Activated T-helper 17 cell treated with anti-CD3 and anti-CD28 coated beads, Interleukin-2, amount 50 U/mL, for 72 hours (primary cell): ENCODE measurements at places on chromosomes 12 and 14. TPM values are rescaled to one million over a fixed set of nuclear protein-coding genes. Genes with fewer than 3 reads are reported as not detected.

GRCh38 chr12:12899530-12900380 lies 8.4 kb downstream of the GPRC5A start:
- ATAC-seq = peak; percentile 90

DNA sequence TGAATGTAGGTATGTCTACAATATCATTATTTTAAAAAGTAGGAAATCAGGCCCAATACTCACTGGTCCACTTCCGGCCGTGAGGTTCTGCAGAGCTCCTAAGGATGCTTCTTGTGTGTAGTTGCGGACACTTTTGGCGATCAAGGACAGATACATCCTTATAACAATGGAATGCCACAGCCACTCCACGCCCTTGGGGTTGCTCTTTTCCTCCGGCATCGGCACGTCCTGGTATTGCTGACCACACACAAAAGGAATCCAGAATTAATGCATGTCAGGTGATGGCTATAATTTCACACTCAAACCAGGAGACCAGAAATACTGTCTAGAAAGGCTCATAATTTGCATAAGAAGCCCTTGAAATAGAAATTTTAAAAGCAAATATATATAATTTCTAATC lies 65.6 kb upstream of the YARS2 start:
- ATAC-seq = no peak

DNA sequence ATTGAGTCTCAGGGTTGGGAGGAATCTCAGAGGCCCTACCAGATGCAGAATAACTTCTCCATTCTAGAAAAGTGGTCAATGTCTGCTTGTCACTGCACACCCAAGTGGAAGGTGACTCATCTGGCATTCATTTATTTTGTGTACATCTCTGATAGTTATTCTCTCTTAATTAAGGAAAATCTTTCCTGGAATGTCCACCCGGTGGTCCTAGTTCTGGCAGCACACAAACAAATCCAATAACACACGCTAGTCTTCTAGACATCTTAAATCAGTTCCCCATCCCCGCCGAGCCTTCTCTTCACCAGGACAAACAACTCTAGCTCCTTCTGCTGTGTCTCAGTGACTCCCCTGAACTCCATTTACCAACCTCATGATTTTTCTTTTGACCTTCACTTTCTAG lies 50.0 kb upstream of the SCN8A start:
- no peak for ATAC-seq

DNA sequence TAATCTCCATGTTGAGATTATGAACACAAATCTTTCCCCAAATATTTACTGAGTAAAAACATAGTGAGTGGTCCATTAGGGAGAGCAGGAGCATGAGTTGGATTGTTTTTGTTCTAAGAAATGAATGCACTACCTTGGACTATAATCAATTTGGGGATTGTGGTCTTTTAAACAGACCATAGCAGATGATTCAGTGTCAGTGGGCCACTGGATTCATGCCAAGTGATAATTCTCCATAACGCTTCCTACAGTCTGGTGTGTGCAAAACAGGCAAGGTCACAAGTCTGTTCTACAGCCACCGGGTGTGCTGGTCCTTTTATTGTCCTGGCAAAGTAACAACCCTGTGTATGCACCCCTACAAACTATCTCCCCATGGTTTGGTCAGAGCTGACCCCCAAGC lies 266.3 kb downstream of the APAF1 start:
- ATAC-seq = no peak

DNA sequence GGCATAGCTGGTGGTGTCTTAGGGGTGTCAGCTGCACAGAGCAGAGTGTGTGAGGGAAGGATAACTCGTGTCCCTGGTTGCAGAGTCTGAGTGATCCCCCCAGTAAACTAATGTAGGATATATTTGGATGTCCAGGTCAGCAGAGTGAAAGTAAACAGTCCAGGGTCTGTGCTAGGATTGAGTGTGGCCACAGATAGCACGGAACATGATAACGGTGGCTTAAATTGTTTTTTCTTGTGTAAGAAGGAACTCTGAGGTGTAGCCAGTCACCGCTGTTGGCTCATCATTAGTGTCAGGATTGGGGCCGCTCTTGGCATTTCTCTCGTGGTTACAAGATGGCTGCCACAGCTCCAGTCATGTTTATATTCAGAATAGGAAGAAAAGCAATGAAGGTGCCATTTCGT lies 97.3 kb downstream of the DERA start:
- no peak for ATAC-seq

DNA sequence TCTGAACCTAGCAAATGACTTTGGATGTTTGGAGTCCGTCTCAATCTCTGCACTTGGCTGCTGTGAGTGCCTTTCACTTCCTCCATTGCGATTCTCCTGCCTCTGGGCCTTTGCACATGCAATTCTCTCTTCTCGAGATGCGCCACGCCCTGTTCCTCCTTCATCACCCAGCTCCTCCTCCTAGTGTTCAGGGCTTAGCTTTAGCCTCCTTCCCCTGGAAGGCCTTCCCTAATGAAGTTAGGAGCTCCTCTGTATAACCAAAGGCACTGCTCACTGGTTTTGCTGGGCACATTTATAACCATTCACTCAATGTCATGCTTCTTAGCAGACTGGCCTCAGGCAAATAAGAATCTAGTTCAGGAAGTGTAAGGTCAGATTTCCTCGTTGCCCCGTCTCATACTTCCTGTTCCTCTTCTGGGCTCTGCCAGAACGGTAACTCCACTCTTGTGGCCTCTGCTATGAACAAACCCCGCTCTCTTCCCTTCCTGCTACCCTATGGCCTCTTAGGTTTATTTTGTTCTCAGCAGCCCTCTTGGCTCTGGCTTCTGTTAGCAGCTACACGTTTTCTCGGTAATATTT lies 171.4 kb downstream of the CRADD start:
- ATAC-seq = no peak

DNA sequence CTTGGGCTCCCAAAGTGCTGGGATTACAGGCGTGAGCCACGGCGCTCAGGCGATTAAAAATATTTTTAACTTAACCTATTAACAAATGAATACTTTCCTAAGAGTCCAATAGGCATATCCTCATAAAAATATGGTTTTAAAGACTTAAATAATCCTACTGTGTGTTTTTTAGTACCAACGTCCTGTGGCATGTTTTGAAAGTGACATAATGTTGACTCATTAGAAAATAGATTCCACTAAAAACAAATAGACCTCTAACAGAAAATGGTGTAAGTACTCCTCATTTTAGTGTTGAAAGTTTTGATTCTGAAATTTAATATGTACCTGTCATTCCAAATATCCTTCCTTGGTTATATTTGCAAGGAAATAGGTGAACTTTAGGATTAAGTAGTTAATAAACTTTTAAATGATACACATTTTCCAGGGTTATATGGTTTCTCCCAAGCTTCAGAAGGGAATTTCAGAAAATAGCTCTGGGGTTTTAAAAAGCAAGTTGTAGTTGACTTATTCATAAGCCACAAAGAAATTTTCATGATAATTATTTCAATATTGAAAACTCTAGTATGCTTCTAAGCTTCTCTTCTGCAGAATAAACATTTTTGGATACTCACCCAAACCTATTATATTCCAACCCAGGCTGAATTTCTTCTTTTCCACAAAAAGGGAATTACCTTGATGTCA lies 12.1 kb upstream of the LUM start:
- no peak for ATAC-seq

- no peak for ATAC-seq
Observed at GRCh38 chr14:61977217-61977616, 215.0 kb downstream of the SNAPC1 start.

DNA sequence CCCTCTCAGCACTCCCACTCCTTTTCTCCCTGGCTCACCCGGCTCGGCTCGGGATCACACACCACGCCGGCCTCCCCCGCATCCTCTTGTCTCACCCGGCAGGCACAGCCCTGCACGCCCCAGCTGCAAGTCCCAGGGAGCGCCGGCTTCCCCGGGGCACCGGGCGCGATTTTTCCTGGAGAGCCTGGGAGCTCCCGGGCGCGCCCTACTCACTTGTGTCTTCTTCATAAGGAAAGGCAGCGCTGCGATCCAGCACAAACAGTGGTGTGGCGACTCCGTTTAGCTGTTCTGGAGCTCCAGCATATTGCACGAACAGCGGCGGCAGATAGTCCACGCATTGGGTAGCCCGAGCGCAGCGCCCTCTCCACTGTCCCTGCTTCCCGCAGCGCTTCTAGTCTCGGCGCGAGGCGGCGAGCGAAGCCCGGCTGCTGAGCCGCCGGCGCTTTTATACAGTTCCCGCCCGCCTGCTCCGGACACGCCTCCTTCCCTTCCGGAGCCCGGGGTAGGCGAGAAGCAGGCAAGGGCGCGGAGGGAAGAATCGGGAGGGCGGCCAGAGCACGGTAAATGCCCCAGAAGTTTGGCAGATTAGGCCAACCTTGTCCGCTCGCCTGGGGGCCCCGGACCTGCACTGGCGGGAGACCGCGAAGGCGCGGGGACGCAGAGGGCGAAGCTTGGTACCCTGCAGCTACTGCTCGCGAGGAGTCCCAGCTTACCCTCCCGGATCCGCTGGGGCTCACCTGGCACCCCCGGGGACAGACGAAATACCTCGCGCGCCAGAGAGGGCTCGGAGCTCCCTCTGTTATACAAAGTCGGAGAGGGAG lies at the start of gene KITLG:
TSS of gene KITLG (minus strand) at position 421 of the 821 bp plus-strand sequence. CDS start at position 228, 193 bp downstream.
- peak; percentile 61 for ATAC-seq

DNA sequence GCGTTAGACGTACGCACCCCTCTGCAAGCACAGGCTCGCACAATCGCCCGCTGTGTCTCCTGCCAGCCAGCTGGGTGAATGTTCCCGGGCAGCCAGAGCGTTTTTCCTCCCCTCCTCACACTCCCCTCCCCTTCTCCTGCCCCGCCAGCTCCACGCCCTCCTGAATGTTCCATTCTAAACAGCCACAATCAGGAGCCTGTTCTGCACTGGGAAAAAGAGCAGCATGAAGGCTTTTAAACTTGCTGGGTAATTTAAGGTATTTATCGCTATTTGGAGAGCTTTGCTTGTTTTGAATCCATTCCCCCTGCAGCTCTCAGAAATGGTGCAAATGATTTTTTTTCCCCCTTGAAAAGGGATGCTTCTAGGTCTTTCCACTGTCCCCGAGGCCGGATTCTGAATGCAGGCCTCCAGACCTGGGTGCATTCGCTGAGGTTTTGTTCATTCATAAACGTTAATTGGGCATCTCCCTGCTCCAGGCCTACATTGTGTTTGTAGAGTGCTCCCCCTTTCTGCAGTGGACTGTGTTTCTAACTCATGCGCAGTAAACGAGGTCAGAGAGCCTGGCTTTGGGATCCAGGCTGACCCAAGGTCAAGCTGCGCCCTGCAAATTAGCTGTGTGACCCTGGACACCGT lies 212.5 kb downstream of the CHST11 start:
- ATAC-seq = no peak

- ATAC-seq = no peak
Observed at GRCh38 chr12:47107926-47108325, 28.2 kb upstream of the AMIGO2 start.

DNA sequence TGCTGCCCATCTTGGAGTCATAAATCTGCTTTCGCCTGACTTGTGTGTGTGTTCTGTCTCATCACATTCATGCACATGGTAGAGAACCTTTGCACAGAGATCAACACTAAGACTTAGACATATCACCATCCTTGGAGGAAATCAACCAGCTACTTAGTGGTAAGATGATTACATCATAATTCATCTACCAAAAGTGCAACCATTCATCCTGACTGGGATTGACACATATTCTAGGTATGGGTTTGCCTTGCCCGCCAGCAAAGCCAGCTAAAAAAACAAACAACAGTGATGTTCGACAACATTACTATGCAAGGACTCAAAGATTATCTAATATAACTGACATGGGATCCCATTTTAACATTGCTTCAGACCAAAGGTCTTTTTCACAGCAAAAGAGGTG lies 228.7 kb downstream of the NUAK1 start:
- ATAC-seq = no peak

DNA sequence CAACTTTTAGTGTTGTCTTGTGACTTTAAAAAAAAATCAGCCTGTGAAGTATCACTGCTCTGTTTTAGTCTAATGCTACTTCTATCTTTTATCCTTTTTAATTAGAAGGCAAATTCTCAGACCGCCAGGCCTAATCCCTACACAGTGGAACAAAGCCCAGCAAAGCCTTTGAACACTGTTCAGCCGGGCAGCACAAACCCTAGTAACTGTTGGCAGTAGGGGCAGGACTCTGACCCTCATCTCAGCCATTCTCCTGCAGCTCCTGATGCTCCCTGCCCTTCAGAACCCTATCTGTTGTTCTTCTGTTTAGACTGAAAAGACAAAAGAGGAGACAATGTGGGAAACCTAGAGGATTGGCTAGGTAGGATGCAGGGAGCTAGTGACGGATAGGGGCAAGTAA lies 78.0 kb upstream of the OTX2 start:
- no peak for ATAC-seq

- no peak for ATAC-seq
Observed at GRCh38 chr14:63191211-63191610, 13.0 kb upstream of the RHOJ start.

GRCh38 chr14:36513451-36514277 lies 6.4 kb downstream of the NKX2-1 start:
- ATAC-seq = no peak

- no peak for ATAC-seq
Observed at GRCh38 chr12:12333407-12334366, 16.4 kb downstream of the MANSC1 start.

- ATAC-seq = peak; percentile 97
Observed at GRCh38 chr12:104137902-104138796, at the start of gene NFYB. TSS of gene NFYB (minus strand) at chr12:104138210. CDS start at chr12:104135453, 2,757 bp downstream.

DNA sequence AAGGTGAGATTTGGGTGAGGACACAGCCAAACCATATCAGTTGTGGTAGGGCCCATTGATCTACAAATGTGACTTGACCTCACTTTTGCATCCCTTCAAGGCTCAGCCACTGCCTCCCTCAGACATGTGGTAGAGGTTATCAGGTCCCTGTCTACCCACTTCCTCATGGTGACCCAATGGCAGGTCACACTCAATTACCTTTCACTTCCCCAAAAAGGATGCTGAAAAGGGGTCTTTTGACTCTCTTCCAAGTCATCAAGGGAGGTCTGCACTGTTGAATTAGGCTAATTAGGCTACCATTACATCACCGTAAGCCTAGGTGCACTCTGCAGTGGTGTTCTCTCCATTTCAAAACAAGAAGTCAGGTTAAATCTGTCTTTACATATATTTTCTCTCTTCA lies 22.6 kb upstream of the DRAM1 start:
- ATAC-seq = no peak

DNA sequence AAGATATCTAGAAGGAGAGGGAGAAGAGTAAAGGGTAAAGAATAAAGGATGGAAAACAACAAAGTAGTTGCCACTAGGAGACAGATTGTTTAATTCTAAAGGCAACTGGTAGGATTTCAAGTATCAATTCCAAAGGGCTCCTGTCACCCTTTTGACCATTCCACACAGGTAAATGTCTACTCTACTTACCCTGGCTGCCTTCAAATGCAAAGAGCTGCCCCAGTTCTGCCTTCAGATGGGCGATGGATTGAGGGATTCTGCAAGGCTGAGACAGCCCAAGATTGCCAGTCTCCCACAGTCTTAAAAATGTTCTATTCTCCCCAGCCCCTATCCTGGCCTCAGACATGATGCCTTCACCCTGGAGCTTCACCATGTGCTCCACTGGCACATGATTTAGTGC lies 11.4 kb downstream of the KRT76 start:
- ATAC-seq = no peak

- ATAC-seq = peak; percentile 9
Observed at GRCh38 chr12:50551866-50552265, 47.1 kb downstream of the DIP2B start.

Gene CRIP2
- 2.2 TPM for total RNA-seq

Gene KCNMB4
- 1.2 TPM for total RNA-seq

Gene CCDC91
- total RNA-seq = 27.4 TPM

Gene OR4K5
- total RNA-seq = not detected

Gene ITGB7
- total RNA-seq = 183 TPM

Gene SLC38A4
- total RNA-seq = not detected

Gene KCNA1
- total RNA-seq = not detected

Gene ABCC9
- total RNA-seq = 0.04 TPM

Gene SLCO1B1
- not detected for total RNA-seq

Gene NXPH4
- total RNA-seq = 0.34 TPM

Gene ASIC1
- 1.4 TPM for total RNA-seq

Gene MGST1
- not detected for total RNA-seq

Gene KRT79
- 0.82 TPM for total RNA-seq
